Epithelial cell of alveolus of lung (primary cell): ENCODE measurements at places on chromosomes 2 and 18. TPM values are rescaled to one million over a fixed set of nuclear protein-coding genes. Genes with fewer than 3 reads are reported as not detected.

Gene PKP4
- total RNA-seq: 9.3 and 15.3 TPM in 2 replicates

Gene PRLH
- not detected in 2 replicates for total RNA-seq

Gene DSG4
- not detected in 2 replicates for total RNA-seq

Gene PLEKHM3
- total RNA-seq: 3.7 and 13.3 TPM in 2 replicates

Gene WNT10A
- 0.08 TPM in 1 of 2 replicates, not detected in the other for total RNA-seq

Gene UGT1A10
- not detected in 2 replicates for total RNA-seq

Gene ARHGEF4
- total RNA-seq: 2.3 and 7.4 TPM in 2 replicates

Gene UGP2
- total RNA-seq: 85.5 and 146 TPM in 2 replicates

Gene EVA1A
- total RNA-seq: 4.9 and 50.7 TPM in 2 replicates

Gene NEDD4L
- 9.4 and 18.1 TPM in 2 replicates for total RNA-seq

Gene DNAH7
- total RNA-seq: 0.08 and 1.3 TPM in 2 replicates

Gene MYO5B
- total RNA-seq: 2.3 TPM in 1 of 2 replicates, not detected in the other

Gene REG1B
- total RNA-seq: not detected in 2 replicates

Gene CCDC148
- under 0.01 TPM in 1 of 2 replicates, not detected in the other for total RNA-seq

Gene AQP12B
- total RNA-seq: not detected in 2 replicates

Gene FOSL2
- total RNA-seq: 42.4 and 67.1 TPM in 2 replicates

Gene EFR3B
- 0.40 and 0.78 TPM in 2 replicates for total RNA-seq

Gene ST8SIA5
- total RNA-seq: 0.24 TPM in 1 of 2 replicates, not detected in the other
